ENCODE measurements at places on chromosomes 2 and 18.

GRCh38 chr2:226655871-226656270 is 143.7 kb downstream of the IRS1 start:
- no peak for DNase-seq

- DNase-seq = no peak
Observed at GRCh38 chr2:16948710-16949109, 283.1 kb upstream of the CYRIA start.

DNA sequence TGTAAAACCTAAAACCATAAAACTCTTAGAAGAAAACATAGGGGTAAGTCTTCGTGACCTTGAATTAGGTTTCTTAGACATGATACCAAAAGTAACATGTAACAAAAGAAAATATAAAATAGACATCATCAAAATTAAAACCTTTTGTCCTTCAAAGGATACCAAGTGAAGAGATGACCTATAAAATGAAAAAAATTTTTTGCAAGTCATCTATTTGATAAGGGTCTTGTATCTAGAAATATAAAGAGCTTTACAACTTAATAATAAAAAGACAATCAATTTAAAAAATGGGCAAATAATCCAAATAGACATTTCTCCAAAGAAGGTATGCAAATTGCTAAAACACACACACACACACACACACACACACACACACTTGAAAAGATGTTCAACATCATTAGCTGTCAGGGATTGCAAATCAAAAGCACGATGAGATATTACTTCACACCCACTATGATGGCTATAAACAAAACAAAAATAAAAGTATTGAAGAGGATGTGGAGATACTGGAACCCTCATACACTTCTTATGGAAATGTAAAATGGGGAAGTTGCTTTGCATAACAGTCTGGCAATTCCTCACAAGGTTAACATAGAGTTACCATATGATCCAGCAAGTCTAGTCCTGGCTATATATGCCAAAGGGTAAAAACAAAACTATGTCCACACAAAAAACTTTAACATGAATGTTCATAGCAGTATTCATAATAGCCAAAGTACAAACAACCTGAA is 23.3 kb downstream of the SPDYA start:
- no peak for DNase-seq

- DNase-seq = no peak
Observed at GRCh38 chr2:20599861-20600461, 50.9 kb downstream of the HS1BP3 start.

DNA sequence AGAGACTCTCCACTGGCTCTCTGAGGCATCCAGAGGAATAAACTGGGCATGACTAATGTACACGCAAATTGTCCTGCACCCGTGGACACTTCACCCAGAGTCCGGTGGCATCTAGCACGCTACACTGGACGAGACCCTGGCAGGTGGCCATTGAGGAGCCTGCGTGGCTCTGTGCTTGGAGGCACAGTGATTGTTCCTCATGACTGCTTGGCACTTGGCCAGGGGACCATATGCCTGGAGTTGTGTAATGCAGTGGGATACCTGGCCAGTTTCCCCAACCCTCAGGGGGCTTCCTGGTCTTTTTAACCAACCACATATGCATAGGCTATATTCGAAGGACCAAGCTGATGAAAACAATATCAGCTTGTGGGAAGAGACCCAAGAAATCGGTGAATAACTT is 66.6 kb downstream of the MTCL1 start:
- no peak for DNase-seq

- DNase-seq = no peak
Observed at GRCh38 chr2:68057658-68058396, 5.0 kb downstream of the C1D start.

- DNase-seq = no peak
Observed at GRCh38 chr18:78407466-78407844, 572.2 kb upstream of the SALL3 start.

DNA sequence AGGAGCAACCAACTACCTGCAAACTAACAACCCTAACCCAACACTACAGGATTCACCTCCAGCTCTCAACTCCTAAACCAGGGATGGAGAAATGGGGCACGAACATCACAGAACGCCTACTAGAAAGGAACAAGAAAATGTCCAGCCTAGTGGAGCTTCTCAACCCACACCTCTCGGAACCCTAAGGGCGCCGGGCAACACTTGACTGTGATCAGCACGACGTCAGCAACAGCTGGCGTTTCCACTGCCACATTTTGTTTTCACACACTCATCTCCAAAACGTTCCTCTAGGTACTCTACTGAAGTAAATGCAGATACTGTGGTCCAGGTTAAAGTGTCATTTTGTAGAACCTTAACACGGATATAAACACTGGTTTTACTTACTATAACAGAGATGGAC is 4.2 kb downstream of the RNASEH1 start:
- no peak for DNase-seq

GRCh38 chr2:19719540-19719939 is 182.2 kb downstream of the TTC32 start:
- DNase-seq = no peak

DNA sequence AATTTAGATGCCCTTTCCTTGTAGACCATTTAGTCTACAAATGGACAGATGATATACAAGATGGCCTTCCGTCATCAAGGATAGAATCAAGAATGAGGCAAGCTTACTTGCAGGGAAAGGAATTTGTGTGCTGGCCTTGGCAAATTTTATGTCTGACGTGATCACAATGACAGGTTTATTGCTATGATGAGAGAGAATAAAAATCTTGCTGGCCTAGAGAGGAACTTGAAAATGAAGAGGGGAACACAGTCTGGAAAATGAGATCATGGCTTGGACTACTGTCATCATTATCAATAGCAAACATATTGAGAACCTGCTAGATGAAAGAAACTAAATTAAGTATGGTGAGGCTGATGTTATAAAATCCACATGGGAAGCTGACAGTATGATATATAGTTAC is 66.0 kb downstream of the CSRNP3 start:
- DNase-seq = no peak

DNA sequence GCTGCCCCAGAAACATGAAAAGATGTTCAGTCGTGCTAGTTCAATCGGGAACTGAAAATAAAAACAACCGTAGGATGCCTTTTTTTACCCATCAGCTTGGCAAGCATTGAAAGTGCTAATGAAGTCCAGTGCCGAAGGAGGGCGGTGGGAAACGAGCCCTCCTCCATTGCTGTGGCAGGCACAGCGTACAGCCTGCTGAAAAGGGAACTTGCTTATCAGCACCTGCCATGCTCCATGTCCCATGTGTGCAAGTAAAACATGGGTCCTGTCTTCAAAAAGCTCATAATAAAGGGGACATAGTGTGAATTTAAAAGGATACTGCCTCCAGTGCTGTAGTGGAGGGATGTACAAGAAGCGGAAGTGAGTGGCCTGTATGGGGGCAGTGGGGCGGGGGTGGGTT is 82.4 kb downstream of the ARMC9 start:
- no peak for DNase-seq

GRCh38 chr2:140759426-140760156 is 1371.2 kb downstream of the LRP1B start:
- DNase-seq = no peak

GRCh38 chr18:78540636-78541529 is 438.7 kb upstream of the SALL3 start:
- DNase-seq = no peak

- no peak for DNase-seq
Observed at GRCh38 chr2:70743677-70744076, 24.3 kb downstream of the ADD2 start.

DNA sequence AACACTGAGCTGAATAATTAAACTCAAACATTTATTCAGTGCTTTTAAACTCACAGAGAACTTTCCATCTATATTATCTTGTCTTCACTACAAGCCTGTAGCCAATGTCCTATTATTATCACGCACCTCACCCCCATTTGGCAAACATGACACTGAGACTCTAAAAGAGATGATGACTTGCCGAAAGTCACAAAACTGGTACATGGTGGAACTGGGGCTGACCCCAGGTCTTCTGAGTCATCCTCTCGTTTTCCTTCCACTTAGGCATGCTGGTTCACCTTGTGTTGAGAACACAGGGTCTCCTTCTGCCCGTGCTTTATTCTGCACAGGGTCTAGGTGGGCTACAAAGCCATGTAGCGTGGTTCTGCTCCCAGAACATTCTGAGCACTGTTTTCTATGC is 230.0 kb upstream of the MGAT5 start:
- no peak for DNase-seq

DNA sequence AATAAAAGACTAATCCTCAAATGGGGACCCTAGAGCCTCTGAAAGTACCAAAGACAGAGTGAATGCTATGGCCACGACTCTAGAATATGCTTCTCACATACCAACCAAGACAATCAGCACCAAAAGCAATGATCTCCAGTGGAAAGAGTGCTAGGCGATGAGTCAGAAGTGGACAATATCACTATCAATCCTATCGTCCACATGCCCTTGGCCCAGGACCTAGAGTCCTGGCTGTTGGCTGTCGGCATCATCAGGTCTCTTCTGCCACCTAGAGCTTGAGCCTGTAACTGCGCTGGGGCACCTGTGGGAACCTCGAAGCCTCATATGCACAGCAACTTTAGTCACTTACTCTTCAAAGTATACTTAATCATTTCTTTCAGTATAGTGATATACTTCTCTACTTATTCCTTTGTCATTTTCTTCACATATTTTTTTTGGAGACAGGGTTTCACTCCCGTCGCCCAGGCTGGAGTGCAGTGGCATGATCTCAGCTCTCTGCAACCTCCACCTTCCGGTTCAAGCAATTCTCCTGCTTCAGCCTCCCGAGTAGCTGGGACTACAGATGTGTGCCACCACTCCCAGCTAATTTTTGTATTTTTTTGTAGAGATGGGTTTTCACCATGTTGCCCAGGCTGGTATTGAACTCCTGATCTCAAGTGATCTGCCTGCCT is 29.7 kb downstream of the NOL10 start:
- DNase-seq = peak; percentile 60

DNA sequence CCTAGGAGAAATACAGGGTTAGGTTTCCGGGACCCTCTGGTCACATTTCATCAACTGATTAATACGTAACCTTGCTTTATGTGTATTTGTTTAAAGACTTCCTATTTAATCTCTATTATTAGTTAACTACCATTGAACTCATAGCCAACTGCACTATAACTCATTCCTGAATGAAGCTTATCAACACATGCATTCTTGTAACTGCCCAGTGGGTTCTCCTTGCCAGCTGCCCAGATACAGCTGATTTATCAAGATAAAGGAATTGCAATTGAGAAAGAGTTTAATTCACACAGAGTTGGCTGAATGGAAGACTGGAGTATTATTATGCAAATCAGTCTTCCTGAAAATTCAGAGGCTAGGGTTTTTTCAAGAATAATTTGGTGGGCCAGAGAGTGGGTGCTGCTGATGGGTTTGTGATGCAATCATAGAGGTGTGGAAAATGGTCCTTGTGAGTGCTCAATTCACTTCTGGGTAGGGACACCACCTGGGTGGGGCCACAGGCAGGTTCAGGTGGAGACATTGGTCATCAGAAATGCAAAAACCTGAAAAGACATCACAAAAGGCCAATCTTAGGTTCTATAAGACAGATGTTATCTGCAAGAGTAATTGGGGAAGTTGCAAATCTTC is 21.1 kb upstream of the NOSTRIN start:
- no peak for DNase-seq

GRCh38 chr2:133053541-133053940 is 383.5 kb upstream of the LYPD1 start:
- no peak for DNase-seq

DNA sequence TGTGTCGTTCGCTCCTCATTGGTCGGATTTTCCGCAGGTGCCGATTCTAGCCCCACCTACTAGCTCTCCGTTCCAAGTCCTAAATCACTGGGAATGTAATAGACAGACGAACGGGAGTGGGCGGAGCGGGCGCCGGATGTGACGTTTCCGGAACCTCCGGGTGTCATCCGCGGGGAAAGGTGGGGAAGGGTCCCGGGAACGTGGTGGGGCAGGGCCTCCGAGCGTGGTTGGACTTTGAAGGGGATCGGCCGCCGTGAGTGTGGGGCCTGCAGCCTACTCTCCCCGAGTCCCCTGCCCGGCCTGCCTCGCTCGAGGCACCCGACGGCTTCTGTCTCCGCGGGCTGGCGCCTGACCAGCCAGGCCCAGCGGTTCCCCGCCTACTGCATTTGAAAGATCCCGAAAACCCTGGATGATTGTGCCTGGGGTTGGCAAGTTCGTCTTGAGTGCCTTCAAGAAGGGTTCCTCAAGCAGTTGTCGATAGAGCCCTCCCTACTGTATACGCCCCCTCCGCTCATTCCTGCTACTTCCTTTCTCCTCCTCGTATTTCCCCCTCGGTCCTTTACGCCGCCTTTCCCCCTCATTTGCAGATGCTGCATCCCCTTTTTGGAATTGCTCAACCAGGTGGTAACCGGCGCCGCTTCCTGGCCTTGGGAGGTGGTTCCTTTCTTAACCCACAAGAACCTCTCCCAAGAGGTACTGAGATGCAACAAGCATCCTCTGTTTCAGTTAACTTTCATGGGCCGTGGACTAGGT is at the start of gene STAMBP:
Gene STAMBP (plus strand): TSS at position 144 of the 753 bp plus-strand sequence. CDS start 1,896 bp downstream, outside the sequence.
- peak; percentile 84 for DNase-seq

- no peak for DNase-seq
Observed at GRCh38 chr2:78439122-78439521, 586.4 kb upstream of the REG3G start.

GRCh38 chr2:2174956-2175355 is 156.1 kb downstream of the MYT1L start:
- DNase-seq = no peak

- no peak for DNase-seq
Observed at GRCh38 chr2:150903055-150903454, 358.6 kb downstream of the RBM43 start.

- DNase-seq = no peak
Observed at GRCh38 chr2:233857511-233858141, 3.3 kb upstream of the HJURP start.

DNA sequence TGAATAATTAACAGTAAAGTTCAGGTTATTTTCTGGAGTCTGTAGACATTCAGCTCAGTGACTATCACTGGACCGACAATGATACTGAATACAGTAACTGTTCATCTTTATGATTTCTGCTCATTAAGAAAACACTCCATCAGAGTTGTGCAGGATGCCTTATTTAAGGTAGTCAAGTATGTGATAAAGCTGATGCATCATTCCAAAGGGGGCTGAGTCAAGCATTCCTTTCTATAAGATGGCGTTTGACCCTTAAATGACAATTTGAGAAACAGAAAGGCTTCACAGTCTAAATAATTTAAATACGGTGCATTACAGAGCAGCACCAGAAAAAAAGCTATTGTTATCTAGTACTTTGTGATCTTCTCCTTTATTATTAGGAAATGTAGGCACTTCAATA is 131.1 kb downstream of the CDH2 start:
- no peak for DNase-seq

- DNase-seq = peak; percentile 24
Observed at GRCh38 chr18:79458131-79458838, 62.6 kb downstream of the NFATC1 start.

- no peak for DNase-seq
Observed at GRCh38 chr2:45888641-45889040, 237.2 kb downstream of the PRKCE start.

DNA sequence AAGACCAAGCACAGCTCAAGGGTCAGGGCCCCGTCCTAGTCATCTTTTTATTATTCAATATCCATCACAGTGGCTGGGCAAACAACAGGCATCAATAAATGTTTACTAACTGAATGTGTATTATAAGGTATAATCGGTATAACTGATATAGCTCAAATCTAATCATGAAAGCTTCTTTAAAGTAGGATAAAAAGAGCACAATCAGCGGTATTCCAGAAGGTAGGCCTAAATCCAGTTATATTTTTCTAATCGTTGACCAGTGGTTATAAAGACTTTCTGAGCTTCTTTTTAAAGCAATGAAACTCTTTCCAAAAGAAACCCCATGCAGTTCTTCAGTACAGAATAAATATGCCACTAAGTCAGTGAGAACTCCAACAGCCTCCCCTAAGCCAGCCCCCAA is 92.1 kb downstream of the SMAD2 start:
- DNase-seq = no peak

Measured in non-pigmented ciliary epithelial cell (primary cell).